ENCODE measurements at places on chromosomes 6 and 20.

GRCh38 chr6:29509239-29509638 is 21.5 kb upstream of the MAS1L start:
- no peak for DNase-seq

DNA sequence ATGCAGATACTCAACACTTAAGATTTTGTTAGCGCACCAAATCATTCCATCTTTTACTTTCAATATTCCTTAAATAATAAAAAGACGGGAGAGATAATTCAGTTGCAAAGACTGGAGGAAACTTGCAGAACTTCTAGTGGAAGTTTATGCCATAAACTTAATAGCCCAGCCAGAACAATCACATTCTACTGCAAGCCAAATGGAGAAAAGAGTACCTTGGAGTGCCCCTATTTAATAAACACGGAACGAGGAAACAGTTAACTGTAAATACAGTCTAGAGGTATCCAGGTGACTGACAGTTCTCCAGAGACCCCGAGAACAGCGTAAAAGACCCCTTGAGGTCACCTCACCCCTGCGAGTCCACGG is 635 bp downstream of the SLC35B3 start:
- no peak for DNase-seq

DNA sequence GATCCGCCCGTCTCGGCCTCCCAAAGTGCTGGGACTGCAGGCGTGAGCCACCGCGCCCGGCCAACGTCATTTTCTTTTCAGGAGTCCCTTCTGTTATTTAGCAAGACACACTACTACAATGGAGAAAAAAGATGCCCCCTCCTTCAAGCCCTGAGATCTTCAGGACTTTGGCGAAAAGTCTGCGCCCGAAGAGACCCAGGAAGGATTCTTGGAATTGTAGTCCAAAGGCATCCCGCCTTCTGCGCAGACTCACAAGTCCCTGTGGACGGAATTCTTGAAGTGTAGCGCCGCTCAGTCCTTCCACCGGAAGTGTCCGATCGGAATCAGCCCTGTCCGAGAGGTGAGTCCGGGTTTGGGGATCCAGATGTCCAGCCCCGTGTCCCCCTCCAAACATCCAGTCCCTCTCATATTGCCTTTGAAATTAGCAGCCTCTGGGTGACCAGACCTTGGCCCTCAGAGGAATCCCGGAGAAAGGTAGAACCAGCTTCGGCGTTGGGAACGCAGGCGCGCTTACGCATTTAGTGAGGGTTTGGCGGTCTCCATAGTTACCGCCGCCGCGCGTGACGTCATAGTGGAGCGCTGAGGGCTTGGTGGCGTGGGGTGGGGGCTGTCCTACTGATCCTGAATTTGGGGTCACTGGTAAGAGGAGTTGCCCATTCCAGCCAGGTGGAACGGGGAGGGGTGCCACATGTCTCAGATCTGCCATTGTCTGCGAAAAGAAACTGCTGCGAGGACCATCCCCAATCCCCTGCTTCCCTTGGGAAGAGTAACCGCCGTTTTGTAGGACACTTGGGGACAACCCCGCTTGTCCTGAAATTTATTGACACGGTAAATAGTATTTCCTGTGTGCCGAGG is 490 bp downstream of the ZNF165 start:
- peak; percentile 97 for DNase-seq

- no peak for DNase-seq
These were observed 399.1 kb downstream of the CDH4 start for GRCh38 chr20:61650912-61651733.

- no peak for DNase-seq
These were observed 760.3 kb upstream of the NRSN1 start for GRCh38 chr6:23365732-23366131.

DNA sequence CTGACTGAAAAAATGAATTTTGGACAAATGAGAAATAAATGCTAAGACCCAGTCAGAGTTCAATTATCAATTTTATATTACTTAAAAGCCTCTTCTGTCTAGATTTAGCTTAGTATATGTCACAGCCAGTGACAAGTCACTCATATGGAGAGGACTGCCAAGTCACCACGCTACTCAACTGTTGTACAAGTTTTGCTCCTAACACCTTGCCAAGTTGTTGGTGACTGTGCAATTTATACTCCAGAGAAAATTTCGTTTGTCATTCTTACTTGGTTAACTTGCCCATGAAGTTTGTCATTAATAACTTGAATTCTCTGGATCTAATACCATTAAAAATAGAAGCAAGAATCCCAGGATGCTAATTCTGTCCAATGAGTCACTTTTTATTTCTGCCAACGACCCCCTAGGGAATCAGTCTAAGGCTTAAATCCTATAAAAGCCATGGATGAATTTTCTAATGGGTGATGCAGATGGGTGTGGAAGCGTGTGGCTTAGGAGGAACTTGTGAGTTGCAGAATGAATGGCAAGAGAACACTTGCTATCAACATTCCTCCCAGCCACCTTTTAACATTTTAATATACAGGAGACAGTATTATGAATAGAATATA is 30.4 kb upstream of the FBXO30 start:
- DNase-seq = no peak

DNA sequence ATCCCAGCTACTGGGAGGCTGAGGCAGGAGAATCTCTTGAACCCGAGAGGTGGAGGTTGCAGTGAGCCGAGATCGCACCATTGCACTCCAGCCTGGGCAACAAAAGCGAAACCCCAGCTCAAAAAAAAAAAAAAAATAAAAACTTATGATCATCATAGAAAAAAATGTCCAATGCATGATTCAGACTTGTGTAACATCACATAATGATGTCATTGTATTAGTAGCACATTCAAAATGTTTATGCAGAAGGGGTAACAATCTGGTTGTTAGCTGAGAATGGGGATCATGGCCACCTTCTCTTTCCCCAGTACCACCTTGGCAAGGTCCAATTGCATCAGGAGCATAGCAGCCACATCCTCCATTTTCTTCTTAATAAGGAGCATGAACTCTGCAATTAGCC is 137.6 kb upstream of the MARCKS start:
- DNase-seq = peak; percentile 4

- DNase-seq = no peak
These were observed 4.6 kb upstream of the ZNF184 start for GRCh38 chr6:27477318-27478013.

GRCh38 chr6:131729550-131729949 is 18.7 kb upstream of the CTAGE9 start:
- DNase-seq = no peak

GRCh38 chr20:18224968-18225568 is 63.3 kb upstream of the ZNF133 start:
- peak; percentile 29 for DNase-seq

DNA sequence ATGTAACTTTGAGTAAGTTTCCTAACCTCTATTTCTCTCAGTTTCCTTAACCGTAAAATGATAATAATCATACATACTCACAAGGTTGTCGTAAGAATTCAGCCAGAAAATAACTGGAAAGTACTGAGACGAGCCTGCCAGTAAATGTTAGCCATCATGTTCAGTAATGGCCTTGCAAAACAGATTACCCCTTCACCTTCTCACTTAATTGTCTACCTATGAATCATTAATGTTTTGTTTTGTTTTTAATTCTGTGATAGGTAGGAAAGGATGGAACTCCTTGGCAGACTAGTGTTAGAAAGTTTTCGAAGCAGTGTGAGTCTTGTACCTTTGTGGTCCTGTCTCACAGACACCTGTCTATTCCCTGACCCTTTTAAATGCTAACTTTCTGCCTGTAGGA is 50.6 kb downstream of the MAPK14 start:
- no peak for DNase-seq

DNA sequence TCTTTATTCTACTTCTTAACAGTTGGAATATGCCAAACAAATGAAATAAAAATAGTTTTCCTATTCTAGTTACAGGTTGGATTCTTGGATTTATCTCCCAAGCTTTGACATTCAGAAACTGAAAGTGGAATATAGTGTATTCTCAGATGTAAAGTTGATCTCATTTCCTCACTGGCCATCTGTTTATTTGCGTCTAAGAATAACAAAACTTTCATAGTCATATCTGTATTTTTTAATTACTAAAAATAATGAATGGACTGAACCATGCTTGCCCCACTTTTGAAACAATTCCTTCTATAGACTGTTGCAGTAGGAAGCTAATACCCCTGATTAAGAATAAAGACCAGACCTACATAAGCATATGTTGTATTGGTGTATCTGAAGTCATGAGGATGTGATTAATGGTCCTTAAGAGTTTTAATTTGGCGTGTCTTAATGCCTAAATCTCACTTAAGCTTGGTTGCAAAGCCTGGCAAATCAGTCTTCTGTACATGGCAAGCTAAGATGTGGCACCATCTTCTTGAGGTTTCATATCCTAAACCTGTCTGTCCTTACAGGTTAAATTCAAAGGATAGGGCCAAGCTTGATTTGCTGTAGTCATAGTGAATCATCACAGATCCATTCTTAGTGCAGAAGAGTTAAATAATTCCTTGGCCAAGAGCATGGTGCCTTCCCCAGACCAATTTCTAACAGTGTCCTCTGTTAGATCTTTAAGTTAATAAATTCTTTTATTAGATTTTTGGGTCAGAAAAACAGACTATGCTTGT is 58.9 kb downstream of the FOXO3 start:
- no peak for DNase-seq

DNA sequence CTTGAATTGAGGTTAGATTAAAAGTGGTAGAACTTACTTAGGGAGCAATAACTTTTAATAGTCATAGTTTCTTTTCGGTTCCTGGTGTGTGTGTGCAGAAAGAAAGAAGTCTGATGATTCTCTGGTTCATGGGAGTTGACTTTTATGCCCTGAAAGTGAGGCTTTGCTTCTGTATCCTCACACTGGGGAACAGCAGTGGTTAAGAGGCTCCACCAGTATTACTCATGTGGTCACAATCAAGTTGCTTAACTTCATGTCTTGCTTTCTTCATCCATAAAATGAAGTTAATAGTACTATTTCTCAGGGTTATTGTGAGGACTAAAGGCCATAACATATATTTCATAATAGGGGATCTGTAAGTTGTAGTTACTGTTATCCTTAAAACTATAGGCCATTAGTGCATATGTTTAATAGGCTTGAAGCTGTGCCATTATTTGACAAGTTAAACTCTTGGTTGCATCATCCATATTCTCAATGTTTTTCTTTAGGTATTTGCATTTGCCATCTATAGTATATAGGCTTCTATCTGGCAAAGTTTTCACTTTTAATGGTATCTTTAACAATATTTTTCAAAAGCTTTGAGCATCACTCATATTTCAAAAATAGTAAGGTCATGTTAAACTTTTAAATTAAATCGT is 262.4 kb downstream of the PLCB1 start:
- DNase-seq = no peak

GRCh38 chr6:137820952-137821351 is 46.1 kb upstream of the TNFAIP3 start:
- no peak for DNase-seq

GRCh38 chr6:9799582-9799981 is 615.3 kb downstream of the TFAP2A start:
- DNase-seq = no peak

- DNase-seq = no peak
These were observed 162.8 kb downstream of the SCML4 start for GRCh38 chr6:107661291-107661690.

DNA sequence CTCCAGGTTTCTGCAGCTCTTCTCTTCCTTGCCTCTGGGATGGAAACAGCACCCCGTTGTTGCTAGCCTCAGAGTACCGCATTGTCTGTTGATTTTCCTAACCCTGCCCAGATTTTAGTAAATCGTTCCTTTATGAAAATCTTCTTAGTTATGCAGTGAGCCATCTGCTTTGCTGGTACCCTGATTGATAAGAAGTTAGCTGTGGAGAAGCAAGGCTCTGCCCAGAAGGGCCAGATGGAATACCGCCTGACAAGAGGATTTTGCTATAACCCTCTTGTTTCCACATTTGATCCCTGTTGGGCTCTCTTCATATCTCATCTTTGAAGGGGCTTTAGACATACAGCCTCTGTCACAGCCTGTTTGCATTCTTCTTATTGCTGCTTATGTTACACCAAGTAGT is 229.0 kb downstream of the CDKAL1 start:
- DNase-seq = no peak

GRCh38 chr6:38182426-38182825 is 362.9 kb downstream of the ZFAND3 start:
- DNase-seq = no peak

DNA sequence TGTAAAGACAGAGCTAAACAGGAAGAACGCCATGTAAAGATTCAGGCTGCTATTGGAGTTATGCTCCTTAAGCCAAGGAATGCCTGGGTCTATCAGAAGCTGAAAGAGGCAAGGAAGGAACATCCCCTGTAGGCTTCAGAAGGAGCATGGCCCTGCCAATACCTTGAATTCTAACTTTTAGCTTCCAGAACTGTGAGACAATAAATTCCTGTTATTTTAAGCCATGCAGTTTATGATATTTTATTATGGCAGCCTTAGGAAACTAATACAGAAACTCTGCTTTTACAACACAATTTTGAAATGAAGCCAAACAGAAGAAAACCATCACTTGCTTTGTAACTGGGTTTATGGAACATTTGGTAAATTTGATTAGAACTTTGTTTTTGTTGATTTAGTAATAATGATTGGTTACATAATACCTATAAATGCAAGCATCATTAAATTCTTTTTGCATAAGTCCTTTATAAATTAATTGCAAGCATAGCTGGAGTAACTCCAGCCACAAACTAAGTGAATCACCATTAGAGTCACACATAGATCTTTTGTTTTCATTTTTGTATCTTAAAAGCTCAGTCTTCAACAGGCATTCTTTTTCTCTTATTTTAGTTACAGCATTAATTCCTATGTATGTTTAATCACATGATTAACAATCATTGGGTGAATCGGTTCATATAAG is 33.5 kb upstream of the TSPYL1 start:
- no peak for DNase-seq

- no peak for DNase-seq
These were observed 114.1 kb upstream of the HDDC2 start for GRCh38 chr6:125415913-125416312.

DNA sequence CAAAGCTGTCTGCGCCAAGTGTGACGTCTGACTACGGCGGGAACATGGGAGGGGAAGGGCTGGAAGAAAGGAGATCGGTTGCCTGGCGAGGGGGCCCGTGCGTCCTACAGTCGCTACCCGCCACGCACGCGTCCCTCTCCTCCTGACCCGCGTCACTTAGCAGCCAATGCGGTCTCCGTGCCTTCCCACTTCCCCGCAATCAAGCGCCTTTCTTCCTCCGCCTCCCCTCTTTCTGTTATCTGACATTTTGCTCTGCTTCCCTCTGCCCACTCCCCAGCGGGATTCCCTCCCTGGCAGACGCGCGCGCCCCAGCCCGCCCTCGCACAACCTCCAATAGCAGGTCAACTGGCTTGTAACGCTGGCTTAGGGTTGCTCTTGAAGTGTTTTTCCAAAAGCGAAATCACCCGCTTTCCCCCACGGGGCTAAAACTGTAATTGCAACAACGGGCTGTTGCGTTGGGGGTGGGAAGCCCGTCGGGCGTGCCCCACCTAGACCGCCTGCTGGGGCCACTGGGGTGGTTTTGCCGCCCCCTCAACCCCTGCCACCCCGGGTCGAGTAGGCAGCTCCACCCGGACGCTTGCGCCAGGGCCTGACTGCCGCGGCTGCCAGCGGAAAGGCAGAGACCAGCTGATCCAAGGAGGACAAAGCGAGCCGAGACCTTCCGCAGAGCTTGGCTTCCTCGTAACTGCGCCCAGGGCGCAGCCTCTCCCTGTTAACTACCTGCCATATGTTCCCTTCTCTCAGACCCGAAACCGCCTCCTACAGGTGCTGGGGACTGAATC is 6.2 kb upstream of the SOX4 start:
- DNase-seq = peak; percentile 36

GRCh38 chr6:128307671-128308070 is 212.7 kb downstream of the PTPRK start:
- no peak for DNase-seq
